Uterus (tissue), 4 donors: ENCODE measurements at places on chromosomes 6 and 20. TPM values are rescaled to one million over a fixed set of nuclear protein-coding genes. Genes with fewer than 3 reads are reported as not detected.

GRCh38 chr6:93568169-93568568, 148.8 kb upstream of the EPHA7 start:
- DNase-seq, result no peak

- DNase-seq, result no peak
Measured at GRCh38 chr6:111669326-111669725, 63.6 kb upstream of the TRAF3IP2 start.

DNA sequence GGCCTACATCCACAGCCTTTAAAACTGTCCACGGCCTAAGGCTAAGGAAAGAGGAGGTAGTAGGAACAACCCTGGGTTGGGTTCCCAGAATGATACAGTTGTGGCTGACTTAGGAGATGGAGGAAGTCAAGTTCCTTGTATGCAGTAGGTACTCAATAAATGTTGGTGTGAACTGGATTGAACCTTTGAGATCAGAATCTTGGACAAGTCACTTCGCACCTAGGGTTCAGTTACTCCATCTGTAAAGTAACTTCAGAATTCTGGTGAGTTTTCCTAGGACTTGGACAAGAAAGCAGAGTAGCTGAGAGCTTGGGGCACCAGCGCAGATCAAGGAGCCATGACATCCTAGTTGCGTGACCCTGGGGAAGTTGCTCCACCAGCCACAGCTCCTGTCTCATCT, 9.1 kb downstream of the XKR7 start:
- no peak for DNase-seq

DNA sequence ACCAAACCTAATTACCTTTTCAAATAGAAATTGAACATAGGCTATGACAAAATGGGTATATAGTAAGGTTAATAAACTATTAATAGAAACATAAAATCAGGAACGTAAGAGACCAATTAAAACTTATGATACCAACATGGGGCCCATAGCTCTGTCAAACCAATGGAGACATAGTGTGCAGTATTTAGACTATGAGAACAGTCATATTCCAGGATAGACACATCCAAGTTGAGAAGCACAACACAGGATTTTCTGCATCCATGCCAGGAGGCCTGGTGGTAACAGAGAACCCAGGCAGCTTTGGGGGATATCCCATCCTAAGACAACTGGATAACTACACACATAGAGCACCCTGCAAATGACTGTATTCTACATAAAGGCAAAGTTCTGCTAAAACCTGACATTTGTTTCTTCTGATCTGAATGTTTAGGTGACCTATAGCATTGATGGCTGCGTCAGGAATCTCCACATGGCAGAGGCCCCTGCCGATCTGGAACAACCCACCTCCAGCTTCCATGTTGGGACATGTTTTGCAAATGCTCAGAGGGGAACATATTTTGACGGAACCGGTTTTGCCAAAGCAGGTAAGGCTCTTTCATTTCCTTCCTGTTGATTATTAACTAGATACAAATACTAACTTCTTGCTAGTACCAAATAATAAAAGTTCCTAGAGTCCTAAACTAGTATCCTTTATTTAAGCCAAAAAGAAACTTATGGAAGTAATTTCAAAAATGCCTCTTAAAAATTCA, 202.7 kb downstream of the ARHGAP18 start:
- no peak for DNase-seq

DNA sequence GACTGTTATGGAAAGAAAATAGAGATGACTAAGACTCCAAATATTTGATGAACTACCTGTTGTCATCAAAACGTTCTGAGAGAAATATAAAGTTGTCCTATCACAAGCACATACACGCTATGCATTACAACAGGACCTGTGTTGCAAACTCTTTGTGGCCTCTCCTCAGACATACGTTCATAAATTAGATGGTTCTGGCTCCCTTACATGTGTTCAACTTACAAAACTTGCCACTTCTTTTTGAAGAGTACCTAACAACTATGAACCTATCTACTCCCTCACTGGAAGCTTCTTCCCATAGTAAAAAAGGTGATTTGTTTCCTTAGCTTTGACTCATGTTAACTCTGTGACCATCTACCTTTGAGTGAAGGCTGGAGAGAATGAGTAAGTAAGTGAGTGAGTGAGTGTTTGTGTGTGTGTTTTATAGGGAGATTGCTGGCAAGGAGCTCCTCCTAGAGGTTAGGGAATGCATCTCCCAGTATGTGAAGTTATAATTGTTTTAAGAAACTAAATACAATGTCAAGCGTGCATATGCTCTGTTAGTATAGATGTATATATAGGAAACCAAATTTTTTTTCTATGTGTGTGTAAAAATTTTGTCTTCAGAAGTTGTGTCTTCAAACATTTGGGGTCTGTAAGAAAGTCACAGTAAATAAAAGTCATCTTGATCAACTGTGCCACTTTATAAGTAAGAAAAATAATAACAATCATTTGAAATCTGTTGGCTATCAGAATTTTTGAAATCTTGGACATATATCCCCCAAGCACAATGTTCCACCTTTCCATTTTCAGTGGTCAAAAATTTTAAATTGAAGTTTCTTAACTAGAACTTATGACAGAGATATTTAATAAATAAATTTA, 1211.1 kb upstream of the GJE1 start:
- no peak for DNase-seq

GRCh38 chr6:154341336-154341735, 15.3 kb downstream of the IPCEF1 start:
- DNase-seq, result no peak

- no peak for DNase-seq
Measured at GRCh38 chr6:90534337-90535025, 52.4 kb downstream of the MAP3K7 start.

- no peak for DNase-seq
Measured at GRCh38 chr6:163356324-163356723, 58.2 kb upstream of the QKI start.

DNA sequence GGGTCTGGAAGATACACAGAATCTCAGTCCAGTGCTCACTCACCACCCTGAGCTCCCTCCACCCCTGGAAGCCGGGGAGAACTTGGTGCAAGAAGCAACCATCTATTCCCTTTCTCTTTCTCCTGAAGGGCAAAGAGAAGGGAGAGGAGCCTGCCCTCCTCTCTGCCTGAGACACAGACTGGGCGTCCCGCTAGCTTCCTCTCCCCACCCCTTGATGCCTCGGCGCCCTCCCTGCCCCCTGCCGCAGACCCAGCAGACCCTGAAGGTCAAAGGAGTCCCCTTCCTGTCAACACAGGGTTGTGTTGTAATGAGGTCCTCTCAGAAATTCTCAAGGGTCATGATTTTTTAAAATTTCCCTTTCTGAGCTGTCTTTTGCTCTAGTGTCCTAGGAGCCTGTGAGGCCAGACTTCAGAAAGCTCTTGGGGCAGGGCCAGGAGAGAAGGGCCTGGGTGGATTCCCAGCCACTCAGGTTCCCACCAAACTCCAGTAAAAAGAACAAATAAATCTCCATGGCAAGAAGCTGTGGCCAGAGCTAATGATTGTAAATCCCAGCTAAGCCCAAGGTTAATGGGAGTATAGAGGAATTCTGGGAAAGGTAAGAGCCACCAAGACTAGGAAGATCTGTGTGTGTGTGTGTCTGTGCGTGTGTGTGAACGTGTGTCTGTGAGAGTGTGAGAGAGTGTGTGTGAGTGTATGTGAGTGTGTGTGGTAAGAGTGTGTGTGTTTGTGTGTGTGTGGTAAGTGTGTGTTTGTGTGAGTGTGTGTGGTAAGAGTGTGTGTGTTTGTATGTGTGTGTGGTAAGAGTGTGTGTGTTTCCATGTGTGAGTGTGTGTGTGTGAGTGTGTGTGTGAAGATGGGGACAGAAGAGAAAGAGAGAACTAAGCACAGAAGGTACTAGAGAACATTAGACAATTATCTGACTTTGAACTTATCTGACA, 1.1 kb upstream of the JPH2 start:
- DNase-seq, result peak; percentile 59

- no peak for DNase-seq
Measured at GRCh38 chr6:15914553-15914952, 214.3 kb upstream of the MYLIP start.

DNA sequence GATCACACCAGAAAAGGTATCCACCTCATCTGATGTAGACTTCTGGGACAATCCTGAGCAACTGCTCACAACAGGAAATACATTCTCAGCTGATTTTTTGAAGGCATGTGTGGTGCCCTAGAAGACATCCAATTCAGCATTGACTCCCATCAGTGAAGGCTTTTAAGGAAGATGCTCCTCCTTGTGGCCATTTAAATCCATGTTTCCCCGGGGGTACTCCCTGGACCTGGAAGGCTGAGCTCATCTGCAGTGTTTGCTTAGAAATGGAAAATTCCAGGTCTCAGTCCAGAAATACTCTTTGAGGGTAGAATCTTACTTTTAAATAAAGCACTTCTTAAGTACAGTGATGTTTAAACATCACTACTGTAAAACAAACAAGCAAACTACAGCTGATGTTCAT, 195.5 kb upstream of the PDE10A start:
- DNase-seq, result no peak

GRCh38 chr6:128064540-128064895, 163.7 kb upstream of the THEMIS start:
- DNase-seq, result no peak

GRCh38 chr6:63910863-63911551, 275.4 kb downstream of the PHF3 start:
- no peak for DNase-seq

- no peak for DNase-seq
Measured at GRCh38 chr6:155510879-155511278, 55.2 kb upstream of the NOX3 start.

- DNase-seq, result no peak
Measured at GRCh38 chr20:57795342-57795697, 85.5 kb upstream of the PMEPA1 start.

DNA sequence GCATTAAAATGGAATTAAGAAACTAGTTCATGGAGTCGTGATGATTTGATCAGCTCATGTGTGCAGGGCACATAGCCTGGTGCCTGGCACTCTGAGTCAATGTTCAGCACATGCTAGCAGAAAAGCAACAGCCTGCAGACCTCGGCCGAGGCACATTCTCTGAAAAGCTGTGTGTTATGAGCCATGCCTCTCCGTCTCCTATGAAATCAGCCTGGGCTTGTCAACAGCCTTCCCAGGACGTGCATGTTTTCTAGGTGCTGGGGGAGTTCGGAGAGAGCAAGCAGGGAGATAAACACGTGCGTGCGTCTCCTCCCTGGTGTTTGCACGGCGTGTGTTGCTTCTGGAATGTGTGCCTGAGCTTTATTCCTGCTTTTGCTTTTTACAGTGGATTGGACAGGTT, 207.8 kb upstream of the KCNG1 start:
- no peak for DNase-seq

DNA sequence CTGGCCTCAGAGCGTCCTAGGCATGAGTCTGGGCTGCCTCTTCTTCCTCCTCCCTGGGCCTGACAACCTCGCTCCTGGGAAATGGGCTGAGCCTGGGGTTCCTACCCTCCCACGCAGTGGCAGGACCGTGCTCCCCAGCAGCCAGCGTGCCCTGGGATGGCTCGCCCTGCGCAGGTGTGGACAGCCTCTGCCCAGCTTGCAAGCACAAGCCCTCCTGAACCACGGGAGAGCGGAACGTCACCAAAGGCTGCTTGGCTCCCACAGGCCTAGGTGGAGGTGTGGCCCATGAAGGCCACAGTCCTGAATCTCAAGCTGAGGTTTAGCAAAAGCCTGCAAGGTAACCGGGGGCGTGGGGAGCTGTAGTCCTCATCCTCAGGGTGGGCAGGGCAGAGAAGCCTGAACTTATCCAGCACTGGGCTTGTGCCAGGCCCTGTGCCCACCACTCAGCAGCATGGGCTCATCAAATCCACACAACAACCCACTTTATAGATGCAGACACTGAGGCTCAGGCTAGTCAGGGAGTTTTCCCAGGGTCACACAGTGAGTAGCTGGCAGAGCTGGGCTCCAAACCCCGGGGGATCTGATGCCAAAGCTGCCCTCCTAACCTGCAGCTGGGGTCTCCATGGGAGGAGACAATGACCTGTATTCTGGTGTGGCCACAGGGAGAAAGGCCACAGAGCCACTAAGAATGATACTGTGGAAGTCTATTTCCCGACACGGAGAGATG, 25.3 kb downstream of the RBM38 start:
- no peak for DNase-seq

- DNase-seq, result no peak
Measured at GRCh38 chr20:44287272-44288097, 23.5 kb downstream of the FITM2 start.

DNA sequence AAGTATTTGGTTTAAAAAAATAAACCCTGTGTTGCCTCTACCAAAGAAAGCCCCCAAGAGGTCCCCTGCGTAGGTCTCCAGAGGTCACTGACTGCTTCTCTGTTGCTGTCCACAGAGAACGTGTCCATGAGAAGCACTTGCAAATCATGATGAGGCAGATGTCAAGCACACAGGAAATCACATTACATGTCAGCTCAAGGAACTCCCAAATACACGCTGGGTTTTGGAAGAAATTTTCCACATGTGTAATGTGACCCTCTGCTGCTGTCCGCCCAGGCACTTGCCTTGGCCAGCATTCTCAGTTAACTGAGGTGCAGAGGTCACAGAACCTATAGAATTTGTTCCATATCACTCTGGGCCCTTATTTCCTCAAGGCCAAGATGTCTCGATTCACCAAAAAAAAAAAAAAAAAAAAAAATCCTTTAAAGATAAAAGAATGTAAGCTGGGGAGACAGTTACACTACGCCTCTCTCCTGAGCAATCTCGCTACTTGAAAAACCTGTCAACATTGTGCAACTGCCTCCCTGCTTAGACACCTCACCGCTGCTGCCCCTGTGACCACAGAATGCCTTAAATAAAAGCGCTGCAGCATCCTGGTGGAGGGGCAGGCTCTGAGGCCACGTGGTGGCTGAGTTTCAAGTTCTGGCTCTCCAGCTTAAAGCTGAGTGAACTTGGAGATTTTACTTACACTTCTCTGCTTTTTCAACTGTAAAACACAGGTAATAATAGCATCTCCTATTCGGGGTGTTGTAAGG, 42.3 kb downstream of the SLC22A23 start:
- no peak for DNase-seq

GRCh38 chr6:136860043-136860442, 37.7 kb downstream of the PEX7 start:
- no peak for DNase-seq

GFOD1 gene
- 9.2 TPM for total RNA-seq

DNMT3B gene
- 1.6 TPM for total RNA-seq

GDAP1L1 gene
- 0.41 TPM for total RNA-seq

RFX6 gene
- not detected for total RNA-seq

GRM4 gene
- total RNA-seq, result not detected

FILIP1 gene
- total RNA-seq, result 15.0 TPM
